Bone marrow (tissue), 2 donors: ENCODE measurements at places on chromosomes 13 and 19.
A peak's percentile ranks its signal among the peaks of the same experiment; 100 is the strongest.

DNA sequence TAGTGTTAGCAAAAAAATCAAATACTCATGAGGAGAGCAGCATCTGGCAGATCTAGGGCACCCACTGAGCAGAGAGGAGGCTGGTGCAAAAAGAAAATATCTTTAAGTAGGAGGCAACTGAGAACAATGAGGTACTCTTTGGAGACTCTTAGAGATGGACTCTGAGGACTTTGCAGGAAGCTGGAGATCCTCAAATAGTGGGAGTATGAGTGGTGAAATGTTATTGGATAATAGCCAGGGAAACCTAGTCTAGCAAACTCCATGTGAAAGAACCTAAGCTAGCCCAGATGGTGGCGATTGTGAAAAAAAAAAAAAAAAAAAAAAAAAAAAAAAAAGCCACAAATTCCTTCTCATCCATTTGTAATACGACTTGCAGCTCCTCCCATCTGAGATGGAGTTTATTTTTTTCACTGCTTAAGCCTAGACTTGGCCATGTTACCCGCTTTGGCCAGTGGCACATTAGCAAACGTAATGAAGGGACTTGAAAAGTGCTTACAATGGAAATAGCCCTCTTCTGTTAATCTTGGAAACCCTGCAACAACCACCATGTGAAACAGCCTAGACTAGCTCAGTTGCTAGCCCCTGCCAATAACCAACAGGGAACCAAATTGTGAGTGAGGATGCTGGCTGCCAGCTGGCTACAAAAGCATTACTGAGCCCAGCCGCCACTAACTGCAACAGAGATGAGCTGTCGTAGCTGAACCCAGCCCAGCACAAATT lies 476.2 kb downstream of the KLF12 start:
- DNase-seq = no peak

- DNase-seq = no peak
These were observed 799 bp downstream of the NR1H2 start for GRCh38 chr19:50377051-50377461.

GRCh38 chr19:1853295-1854038 lies 5.2 kb upstream of the REXO1 start:
- DNase-seq = peak; percentile 70

- no peak for DNase-seq
These were observed 17.3 kb upstream of the CACNG8 start for GRCh38 chr19:53945441-53945840.

- no peak for DNase-seq
These were observed 12.2 kb downstream of the RHPN2 start for GRCh38 chr19:33052352-33052972.

- no peak for DNase-seq
These were observed 7.0 kb downstream of the SBNO2 start for GRCh38 chr19:1166872-1167573.

DNA sequence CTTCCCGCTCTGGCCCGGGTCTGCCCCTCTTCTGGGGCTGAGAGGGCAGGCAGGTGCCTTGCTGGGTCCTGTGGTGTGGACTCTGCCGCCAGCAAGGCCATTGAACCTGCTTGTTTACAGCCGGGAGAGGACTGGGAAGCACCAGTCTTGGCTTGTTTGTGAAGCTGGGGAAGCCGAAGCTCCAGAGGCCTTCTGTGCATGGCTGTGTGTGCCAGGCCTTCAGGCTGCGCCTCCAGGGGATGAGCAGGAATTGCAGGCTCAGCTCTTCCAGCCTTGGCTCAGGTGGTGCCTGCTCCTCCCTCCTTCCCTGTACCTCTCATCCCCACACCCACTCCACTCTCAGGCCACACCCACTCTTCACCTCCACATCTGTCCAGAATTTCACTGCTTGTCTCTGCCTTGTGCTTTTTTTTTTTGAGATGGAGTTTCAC lies 17.5 kb downstream of the NDUFB7 start:
- no peak for DNase-seq

- no peak for DNase-seq
These were observed 45.2 kb downstream of the ABCC4 start for GRCh38 chr13:95256091-95256490.

DNA sequence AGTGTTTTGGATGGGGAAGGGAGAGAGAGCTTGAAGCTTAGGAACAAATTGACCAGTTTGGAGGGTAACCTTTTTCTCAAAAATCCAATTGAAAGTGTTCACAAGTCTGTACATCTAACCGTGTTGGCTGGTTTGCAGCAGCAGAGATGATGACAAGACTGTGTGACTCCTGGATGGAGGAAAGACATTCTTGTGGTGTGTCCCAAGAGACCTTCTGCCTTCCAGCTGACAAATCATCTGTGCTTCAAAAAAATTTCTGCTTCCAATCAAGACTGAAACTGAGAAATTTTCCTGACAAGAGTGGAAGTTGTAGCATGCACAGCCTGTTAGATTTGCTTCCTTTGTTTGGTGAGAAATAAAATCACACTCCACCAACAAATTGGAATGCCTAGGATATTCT lies 56.2 kb downstream of the LACC1 start:
- no peak for DNase-seq

DNA sequence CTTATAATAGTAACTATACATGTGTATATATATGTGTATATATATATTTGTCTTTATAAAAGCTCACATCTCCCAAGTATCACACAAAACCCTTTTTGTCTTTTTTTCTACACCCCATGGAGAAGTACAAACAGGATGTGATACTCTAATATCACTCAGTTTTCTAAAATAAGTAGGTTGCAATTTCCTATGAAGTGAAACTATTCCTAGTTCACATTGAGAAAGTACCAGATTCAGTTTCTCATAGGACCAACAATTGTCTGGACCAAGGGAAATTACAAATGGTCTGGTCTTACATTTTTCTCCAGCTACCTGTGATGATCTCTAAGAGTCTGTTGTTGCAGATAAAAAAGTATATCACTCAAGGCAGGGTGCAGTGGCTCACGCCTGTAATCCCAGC lies 17.9 kb upstream of the LILRB1 start:
- DNase-seq = no peak

- no peak for DNase-seq
These were observed 16.8 kb upstream of the SLC35E1 start for GRCh38 chr19:16588824-16589577.

- DNase-seq = no peak
These were observed 56.1 kb downstream of the KCNRG start for GRCh38 chr13:50071379-50071778.

GRCh38 chr13:68007576-68007975 lies 777.4 kb upstream of the PCDH9 start:
- DNase-seq = no peak

DNA sequence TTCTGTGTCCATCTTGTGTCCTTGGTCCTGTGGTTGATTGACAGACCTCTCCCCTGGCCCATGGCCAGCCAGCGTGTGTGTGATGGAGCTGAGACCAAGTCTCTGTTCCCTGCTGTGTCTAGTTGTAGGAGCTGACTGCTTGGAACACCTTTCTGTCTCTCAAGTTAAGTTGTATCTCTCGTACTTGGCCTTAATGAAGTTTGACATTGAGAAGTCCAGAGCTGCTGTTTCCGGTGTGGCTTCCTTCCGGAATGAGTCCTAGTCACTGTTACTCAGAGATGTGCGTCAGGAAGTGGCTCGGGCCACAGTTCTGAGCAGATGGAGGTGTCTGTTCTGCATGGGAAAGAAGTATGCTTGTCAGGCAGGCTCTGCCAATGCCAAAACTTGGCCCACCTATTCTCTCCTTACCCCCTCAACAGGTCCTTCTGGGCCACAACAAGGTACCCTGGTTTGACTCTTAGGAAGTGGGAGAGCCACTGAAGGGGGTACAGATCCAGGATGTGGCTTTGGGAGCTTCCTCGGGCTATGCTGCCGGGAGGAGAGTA lies 54.3 kb downstream of the GATAD2A start:
- DNase-seq = peak; percentile 30

DNA sequence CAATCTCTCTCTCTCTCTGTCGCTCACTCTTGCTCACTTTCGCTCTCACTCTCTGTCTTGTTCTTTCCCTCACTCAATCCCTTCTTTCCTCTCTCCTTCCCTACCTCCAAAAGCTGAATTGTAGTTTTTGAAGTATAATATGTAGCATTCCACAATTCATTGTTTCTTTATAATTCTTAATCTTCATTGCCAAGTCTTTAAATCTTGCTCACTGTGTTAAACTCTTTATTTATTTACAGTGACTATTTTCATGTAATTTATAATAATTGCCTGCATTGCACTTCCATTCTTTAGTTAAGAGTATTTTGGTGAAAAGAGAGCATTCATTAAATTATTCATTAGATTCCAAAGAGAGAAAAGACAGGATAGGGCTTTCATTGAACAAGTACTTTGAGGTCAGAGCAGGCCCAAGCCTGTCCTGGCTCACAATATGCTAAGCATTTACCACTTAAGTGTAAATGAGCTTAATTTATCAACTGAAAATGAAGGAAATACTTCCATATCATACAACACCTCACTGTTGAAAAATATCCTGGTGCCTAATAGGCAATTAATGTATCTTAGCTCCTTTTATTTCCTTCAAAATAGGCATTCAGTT lies 257.4 kb upstream of the SLITRK1 start:
- no peak for DNase-seq

DNA sequence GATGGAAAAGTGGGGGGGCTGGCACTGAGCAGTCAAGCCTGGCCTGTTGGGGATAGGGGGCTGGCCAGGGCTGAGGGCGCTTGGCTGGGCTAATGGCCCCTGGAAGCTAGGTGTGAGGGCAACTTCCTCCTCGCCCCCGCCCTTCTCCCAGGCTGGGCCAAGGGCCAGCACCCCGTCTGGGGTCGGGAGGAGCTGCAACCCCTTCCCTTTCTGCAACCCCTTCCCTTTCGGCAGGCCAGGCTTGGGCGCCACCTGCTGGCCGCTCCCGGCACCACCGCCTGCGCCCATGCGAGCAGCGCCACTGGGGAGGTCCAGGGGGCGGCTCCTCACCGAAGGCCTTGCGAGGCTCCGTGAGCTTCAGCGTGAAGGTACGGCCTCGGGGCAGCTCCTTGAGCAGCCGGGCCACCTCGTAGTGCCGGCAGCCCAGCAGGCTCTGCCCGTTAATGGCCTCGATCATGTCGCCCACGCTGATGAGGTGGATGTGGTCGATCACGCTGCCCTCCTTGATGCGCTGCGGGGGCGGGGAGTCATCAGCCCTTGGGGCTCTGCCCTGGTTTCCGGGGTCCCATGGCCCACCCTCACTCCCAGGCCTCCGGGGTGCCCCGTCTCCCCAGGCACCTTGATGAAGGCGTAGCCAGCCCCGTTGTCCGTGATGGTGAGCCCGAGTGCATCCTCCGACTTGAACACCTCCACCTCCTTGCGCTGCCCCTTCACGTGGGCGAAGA lies 5.0 kb upstream of the PTGER1 start:
- DNase-seq = peak; percentile 50

DNA sequence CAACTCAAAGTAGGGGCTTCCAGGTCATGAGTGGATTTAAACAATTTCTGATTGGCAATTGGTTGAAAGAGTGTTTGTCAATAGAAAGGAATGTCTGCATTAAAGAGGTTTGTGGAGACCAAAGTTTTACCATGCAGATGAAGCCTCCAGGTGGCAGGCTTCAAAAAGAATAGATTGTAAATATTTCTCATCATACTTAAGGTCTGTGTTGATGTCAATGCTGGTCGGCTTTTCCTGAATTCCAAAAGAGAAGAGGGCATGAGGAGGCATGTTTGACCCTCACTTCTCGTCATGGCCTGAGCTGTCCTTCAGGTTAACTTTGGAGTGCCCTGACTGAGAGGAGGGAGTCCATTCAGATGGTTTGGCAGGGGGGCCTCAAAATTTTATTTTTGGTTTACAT lies 125.4 kb upstream of the RFC3 start:
- DNase-seq = no peak

DNA sequence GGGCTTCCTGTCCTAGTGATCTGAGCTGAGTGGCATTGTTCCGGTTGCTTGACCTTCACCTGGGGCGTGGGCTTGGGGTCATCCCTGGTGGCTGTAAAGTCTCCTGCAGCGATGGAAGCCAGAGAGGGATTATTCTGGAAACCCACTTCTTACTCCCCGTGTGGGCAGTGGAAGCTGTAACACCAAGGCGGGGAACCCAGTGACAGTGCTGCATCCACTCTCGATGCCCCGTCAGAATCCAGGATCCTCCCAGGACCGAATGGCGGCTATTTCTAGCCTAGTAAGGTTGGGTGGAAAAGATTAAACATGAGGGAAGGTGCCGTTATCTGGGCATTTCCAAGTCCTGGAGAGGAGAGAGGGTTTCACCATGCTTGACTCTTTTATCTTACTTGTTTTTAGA lies 280.6 kb downstream of the ZNF536 start:
- no peak for DNase-seq

GRCh38 chr19:6797646-6798045 lies 25.1 kb downstream of the VAV1 start:
- no peak for DNase-seq

DNA sequence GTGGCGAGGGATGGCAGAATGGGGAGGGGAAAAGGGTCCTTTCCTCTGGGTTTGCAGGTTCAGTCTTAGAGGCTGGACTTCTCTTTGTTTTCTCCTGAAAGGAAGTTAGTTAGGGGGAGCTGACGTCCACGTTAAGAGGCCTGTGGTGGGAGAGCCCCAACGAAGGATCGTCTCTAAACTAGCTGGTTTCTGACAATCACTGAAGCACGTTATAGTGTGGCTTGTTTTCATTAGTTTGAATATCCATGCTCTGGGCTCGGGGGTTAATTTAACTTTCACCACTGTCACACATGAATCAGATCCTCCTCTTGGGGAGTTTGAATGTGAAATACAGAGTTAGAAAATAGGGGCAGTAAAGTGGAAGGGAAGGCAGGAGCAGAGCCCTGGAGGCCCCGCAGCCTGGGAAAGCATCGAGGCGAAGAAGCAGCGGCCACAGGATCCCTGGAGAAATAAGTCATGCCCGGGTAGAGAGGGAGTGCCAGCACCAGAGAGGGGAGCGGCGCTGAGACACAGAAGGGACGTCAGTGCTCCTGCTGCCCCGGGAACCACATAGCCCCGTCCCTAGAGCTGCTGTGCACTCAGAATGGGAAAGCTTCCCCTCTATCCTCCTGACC lies 31.1 kb upstream of the AMER2 start:
- DNase-seq = no peak

DNA sequence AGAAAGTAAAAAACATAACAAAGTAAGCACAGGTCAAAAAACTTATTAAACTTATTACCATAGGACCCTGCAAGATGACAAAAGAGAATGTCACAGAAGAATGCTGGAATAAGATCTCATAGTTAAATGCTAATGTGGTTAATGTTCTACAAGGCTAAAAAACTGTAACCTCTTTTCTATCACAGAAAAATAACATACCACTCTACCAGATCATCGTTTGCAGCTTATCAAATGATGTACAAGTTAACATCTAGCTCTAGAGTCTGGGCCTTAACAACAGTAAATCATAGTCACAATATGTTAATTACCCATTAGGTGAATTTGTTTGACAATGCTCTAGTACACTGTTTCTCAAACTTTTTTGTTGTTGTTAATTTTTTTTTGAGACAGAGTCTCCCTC lies 53.0 kb downstream of the NUFIP1 start:
- no peak for DNase-seq

GRCh38 chr19:15374105-15374651 lies 5.4 kb downstream of the AKAP8 start:
- DNase-seq = no peak

GRCh38 chr19:14391156-14391821 lies 10.0 kb downstream of the ADGRE5 start:
- DNase-seq = no peak

GRCh38 chr19:30890033-30890432 lies 459.2 kb downstream of the TSHZ3 start:
- DNase-seq = no peak
